Stimulated activated CD8-positive, alpha-beta memory T cell treated with anti-CD3 and anti-CD28 coated beads, Interleukin-4, amount 100 ng/mL, for 1 hour (primary cell): ENCODE measurements at places on chromosomes 16 and 17.

GRCh38 chr17:66929591-66929990 is 34.9 kb upstream of the CACNG4 start:
- no peak for DNase-seq

DNA sequence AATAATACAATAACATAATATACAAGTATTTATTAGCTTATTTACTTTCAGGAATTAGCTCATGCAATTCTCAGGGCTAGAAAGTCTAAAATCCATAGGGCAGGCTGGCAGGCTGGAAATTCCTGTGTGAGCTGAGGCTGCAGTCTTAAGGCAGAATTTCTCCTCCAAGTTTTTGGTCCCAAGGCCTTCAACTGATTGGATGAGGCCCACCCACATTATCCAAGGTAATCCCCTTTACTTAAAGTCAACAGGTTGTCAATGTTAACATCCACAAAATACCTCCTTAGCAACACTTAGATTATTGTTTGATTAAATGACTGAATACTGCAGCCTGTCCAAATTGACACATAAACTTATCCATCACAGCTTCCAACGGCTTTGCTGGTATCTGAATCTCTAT is 32.9 kb upstream of the SOX9 start:
- DNase-seq: no peak

GRCh38 chr16:89001117-89002027 is 24.4 kb upstream of the CBFA2T3 start:
- no peak for DNase-seq

DNA sequence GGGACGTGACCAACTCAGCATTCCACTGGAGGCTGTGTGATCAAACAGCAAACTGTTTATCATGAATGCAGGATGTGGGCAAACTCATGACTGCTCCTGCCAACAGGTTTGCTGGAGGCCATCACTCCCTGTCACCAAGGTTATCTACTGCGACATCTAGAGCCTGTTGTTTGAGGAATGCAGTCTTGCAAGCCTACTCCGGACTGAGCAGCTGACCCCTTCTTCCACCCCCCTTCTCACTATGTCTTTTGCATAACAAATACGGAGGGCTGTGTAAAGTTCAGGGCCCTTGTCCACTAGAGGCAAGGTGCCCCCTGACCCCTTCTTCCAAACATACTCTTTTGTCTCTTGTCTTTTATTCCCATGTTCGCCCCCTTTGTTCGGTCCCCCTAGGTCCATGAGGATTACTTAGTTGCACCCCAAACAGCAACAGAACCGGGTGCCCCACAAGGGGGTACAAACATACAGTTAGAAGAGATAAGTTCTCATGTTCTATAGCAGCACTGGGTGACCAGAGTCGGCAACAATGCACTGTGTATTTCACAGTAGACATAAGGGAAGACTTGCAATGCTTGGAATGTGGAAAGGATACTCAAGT is 28.7 kb downstream of the MEAK7 start:
- DNase-seq: no peak

DNA sequence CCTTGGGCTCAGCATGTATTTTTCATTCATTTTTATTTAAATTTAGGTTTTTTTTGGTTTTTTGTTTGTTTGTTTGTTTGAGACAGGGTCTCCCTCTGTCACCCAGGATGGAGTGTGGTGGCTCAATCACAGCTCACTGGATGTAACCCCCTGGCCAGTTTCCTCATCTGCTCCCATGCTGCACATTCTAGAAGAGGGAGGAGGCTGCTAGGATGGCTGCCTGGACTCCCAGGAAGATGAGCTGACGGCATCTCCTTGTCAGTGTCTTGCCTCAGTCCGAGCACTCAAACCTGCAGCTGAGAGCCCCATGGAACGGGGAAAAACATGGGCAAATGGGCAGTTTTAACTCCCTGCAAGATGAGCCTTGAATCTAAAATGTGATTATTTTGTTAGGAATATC is 7.5 kb downstream of the MEAK7 start:
- no peak for DNase-seq

- DNase-seq: no peak
Observed at GRCh38 chr17:41939044-41939692, 8.8 kb downstream of the ODAD4 start.

DNA sequence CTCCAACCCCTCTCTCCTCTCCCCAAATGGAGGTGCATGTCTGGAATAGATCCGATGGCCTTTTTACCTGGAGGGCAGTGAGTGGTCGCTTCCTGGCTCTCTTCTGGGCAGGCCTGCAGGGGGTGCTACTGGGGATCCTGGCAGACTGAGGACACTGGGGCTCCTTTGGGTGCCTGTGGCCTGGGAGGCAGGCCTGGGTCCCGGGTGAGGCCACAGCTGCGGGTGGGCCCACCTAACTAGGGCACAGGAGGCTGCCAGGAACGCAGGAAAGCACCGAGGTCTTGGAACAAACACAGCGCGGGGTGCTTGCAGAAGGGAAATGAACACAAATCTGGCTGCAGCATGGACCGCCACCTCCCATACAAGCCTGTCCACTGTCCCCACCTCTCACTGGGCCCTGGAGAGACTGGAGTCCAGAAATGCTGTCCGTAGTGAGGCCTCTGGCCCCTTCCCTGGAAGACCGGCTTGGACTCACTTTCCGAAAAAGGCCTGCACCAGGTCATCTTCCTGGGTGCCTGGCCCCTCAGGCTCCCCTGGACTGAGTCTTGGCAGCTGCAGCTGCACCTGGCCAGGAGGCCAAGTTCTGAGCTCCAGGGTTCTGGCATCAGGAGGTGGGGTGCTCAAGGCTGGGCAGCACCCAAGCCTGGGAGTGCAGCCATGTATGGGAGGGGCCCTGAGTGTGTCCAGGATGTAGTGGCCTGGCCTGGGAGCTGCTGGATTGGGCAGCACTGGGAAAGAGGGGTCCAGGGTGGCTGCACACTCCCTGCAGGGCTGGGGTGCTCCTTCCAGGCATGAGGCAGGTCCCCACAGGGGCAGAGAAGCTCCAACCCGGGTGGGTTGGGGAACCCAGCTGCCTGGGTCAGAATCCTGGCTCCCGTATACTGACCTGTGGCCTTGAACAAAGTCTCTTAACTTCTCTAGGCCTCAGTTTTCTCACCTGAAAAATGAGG is 195.1 kb downstream of the IRF8 start:
- no peak for DNase-seq

GRCh38 chr17:43907998-43908721 is 824 bp upstream of the MPP2 start:
- no peak for DNase-seq

DNA sequence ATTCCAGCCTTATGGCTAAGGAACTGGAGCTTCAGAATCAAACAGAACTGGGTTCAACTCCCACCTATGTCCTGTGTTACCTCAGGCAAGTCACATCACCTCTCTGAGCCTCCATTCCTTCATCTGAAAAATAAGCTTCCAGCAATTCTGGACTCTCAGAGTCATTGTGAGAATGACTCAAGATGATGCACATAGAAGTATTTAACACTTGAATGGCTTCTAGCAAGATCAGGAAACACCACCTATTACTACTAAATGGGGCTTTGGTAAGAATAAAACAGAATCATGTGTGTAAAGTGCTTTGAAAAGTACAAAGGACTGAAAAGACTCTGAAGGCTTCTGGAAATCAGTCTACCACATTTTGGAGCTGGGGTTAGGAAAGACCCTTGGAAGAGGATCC is 30.8 kb upstream of the CALB2 start:
- no peak for DNase-seq

GRCh38 chr17:82007495-82008257 is 15.0 kb downstream of the CENPX start:
- DNase-seq: no peak

- peak; percentile 35 for DNase-seq
Observed at GRCh38 chr17:38508954-38509771, 80.9 kb downstream of the ARHGAP23 start.

- DNase-seq: no peak
Observed at GRCh38 chr17:4551141-4551540, 4.0 kb downstream of the MYBBP1A start.

DNA sequence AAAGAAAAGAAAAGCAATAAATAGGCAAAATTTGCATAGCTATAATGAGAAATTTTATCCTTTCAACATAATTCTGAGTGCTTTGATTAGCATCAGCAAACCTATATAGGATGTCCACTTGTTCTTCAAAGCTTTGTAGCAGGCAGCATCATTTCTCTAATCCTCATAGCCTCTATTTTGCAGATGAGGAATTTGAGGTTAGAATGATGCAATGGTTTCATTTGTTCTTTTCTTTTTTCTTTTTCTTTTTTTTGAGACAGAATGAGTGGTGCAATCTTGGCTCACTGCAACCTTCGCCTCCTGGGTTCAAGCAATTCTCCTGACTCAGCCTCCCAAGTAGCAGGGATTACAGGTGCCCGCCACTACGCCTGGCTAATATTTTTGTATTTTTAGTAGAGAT is 594.4 kb downstream of the TOX3 start:
- no peak for DNase-seq

- DNase-seq: no peak
Observed at GRCh38 chr16:23848958-23849357, 13.2 kb downstream of the PRKCB start.

DNA sequence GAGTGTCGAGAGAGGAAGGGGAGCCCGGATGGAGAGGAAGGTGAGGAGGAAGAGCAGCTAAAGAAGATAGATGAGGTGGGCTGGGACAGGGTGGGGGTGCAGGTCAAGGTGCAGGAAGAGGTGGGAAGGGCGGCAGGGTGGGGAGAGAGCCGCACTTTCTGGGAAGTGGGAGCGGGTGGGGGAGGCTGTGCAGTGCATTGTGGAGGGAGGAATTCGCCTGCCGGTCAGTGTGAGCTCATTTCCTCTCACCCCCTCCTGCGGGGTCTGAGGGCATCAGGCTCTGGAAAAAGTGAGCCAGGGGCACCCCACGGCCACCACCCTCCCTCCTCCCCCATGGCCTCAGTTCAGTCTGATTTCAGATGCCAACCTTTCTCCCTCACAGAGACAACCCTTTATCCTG is 2.5 kb upstream of the ARHGAP23 start:
- no peak for DNase-seq

- DNase-seq: no peak
Observed at GRCh38 chr17:8016632-8017424, 14.4 kb downstream of the GUCY2D start.

GRCh38 chr17:63421681-63422645 is 24.1 kb downstream of the CYB561 start:
- no peak for DNase-seq

GRCh38 chr16:66271074-66272060 is 95.1 kb upstream of the CDH5 start:
- DNase-seq: no peak

DNA sequence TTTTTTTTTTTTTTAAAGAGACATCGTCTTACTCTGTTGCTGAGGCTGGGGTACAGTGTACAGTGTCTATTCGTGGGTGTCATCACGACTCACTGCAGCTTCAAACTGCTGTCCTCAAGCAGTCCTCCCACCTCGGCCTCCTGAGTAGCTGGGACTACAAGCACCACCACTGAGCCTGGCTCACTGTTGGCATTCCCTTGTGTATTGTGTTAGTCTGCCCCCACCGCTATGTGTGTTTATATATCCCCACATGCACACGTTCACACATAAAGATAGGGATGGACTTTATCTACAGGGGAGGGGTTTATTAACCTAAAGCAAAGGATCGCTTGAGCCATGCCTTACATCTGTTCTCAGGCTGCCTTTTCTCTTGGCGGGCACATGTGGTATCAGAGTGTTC is 63.8 kb downstream of the SEC14L1 start:
- DNase-seq: no peak

DNA sequence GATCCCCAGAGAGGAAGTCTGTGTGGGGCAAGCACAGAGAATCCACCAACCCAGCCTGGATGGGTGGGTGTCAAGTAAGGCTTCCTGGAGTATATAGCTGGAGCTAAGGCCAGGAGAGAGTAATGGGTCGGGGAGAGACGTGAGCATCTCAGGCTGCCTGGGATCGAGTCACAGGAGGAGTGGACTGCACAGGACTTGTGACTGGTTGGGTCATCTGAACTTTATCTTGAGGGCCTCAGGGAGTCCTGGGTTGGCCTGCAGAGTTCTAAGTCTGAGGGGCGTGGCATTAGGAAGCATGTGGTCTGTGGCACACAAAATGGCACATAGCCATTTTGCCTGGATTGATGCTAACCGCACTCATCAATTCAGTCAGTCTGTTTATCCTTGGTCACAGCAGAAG is 1.5 kb downstream of the PLA2G15 start:
- no peak for DNase-seq

DNA sequence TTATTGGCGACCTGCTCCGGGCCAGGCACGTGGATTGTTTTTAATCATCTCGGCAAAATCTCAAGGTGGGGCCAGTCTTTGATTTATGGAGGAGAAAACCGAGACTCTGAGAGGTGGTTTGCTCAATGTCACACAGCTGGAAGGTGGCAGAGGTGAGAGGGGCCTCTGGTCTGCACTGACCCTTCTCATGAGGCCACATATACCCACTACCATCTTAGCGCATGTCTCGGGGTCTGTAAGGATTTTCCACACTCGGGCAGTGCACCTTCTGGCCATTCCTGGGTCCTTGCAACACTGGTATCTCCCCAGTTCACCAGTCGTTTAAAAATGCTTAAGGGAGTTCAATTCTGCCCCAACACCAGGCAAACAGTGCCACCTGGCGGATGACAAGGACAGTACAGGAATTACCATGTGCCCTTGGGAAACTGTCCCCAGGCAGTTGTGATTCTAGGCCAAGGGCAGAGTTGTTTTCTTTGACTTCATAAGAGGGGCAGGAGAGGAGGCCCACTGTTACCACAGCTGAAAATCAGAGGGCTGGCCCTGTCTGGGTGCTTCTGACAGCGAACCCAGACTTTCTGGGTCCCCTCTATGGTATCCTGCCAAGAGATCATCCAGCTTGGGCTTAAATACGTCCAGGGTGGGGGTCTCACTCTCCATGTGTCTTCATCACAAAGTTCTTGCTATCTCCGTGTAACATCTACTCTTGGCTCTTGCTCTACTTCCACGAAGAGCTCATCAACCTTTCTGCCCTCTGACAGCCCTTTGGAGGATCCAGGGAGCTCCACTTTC is 39.4 kb upstream of the RAI1 start:
- DNase-seq: peak; percentile 54

- DNase-seq: no peak
Observed at GRCh38 chr17:47816947-47817346, 4.6 kb downstream of the OSBPL7 start.

GRCh38 chr16:52718046-52718445 is 171.1 kb upstream of the TOX3 start:
- no peak for DNase-seq

- DNase-seq: no peak
Observed at GRCh38 chr16:85037050-85037410, 9.4 kb downstream of the KIAA0513 start.

- no peak for DNase-seq
Observed at GRCh38 chr17:32136856-32137255, 5.4 kb upstream of the RHOT1 start.
